NCI-H2107 (cell line): ENCODE measurements at places on chromosomes 16 and 17.

DNA sequence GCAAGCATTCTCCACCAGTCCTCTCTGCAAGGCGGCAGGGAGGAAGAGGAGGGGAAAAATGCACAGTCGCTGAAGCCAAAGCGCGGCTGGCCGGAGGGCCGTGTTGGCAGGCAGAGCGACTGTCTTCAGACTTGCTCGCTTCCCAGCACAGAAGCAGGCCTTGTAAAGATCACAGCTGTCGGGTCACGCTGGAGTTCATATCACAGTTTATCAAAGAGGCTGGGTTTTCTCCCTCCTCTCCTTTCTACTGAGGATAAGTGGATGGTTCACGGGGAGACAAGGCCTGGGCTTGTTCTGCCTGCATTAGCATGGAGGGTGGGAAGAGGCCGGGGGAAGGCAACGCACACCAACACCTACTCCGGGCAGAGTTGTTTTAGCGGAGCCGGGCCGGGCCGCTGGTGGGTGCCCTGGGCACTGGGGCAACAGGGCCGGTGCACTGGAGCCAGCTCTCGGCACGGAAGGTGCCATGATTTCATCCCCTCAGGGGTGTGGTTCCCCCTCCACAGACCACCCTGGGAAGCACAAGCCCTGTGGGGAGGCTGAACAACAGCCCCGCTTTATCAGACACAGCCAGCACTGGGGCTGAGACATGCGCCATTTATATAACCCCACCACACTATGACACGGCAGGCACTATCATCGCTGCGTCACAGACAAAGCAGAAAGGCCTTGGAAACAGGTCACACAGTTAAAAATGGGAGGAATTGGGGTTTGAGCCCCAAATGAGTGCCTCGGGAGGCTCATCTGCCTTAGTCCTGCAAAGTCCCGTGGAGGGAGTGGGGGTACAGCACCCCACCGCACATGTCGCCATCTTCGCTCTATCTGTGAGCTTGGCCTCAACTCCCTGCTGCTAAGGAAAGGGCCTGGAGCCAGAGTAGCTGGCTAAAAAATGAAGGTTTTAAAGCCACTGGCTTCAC lies 40.3 kb upstream of the MTSS2 start:
- DNase-seq = no peak

DNA sequence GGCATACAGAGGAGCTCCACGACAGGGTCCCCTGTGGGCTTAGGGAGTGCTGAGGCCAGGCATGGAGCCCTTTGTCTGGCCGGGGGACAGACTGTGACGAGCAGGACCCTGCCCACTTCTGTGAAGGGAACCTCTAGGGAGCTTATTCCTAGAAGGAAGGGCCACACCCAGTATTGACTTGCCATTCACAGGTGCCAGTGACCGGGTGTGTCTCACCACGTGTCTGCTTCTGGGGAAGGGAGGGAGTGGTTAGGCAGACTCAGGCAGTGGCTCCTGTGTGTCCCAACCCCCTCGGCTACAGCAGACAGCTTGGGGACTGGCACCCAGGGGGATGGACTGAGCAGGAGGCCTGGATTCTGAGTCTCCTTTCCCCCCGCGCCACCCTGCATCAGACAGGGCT lies 57.2 kb downstream of the SOCS1 start:
- DNase-seq = no peak

- no peak for DNase-seq
These were observed 238.2 kb downstream of the KCNJ2 start for GRCh38 chr17:70407506-70407905.

DNA sequence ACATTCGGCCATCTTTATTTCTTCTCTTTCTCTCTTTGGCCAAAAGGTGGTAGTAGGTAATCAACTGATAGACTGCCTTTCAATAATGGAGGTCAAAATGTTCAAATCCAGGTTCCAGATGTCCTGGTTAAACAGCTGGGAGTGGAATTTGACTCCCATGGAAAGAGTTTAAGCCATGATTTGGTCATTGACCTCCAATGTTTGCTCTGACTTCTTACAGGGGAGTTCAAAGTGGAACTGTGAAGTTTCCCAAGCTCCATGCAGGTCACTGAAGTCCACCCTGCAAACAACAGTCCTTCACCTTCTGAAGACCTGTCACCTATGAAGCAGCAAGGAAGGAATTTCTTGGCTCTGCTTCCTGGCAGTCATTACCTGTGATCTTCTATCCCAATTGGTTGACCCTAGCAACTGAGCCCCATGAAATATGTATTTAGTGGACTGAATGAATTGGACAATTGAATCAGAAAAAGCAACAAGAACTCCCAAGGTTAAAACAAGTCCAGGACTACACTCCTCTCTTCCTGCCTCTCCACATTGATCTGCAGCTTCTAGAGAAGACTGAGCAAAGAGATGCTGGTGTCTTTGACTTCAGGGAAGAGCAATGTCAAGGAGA lies 28.0 kb upstream of the SOX9 start:
- no peak for DNase-seq

DNA sequence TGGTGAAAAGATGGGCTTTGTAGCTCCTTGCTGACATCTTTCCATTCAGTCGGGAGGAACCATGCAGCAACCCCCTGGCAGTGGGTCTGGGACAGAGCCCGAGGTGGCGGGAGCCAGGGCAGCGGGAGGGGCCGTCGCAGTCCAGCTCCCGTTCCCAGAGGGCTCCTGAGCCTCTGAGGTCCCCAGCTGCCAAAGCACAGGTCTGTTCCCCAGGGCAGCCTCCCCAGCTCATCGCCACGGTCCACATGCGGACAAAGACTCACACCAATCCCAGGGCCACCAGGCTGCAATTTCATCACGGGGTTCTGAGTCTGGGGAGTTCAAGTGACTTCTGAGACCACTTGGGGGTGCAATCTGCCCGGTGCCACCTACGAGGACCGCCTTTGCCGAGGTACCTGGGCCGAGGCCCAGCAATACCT lies 196.0 kb downstream of the RBFOX3 start:
- no peak for DNase-seq

GRCh38 chr17:32331243-32332040 lies 10.5 kb downstream of the C17orf75 start:
- no peak for DNase-seq

DNA sequence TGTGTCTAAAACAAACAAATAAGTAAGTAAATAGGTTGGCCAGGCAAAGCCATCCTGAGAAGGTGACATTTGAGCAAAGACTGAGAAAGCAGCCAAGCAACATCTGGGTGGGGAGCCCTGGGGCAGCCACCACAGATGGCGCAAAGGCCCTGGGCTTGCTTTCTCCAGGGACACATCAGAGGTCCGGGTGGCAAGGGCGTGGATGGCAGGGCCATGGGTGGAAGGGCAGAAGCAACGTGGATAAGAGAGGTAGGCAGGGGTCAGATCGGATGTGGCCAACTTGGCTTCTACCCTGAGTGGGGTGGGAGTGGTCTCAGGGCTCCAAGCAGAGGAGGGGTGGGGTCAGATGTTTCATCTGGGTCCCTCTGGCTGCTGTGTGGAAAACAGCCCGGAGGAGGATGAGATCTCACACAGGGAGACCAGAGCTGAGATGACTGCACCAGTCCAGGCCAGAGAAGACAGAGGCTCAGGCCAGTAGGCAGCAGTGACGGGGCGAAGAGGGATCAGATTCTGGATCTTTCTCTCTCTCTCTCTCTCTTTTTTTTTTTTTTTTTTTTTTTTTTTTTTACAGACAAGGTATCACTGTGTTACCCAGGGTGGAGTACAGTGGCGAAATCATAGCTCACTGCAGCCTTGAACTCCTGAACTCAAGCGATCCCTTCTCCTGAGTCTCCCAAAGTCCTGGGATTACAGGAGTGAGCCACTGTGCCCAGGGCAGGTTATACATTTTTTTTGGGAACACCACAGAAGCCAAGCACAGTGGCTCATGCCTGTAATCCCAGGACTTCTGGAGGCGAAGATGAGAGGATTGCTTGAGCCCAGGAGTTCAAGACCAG lies 6.1 kb upstream of the SPN start:
- no peak for DNase-seq

GRCh38 chr17:82239926-82240505 lies 11.2 kb downstream of the SLC16A3 start:
- no peak for DNase-seq

GRCh38 chr17:6712854-6713129 lies 377 bp downstream of the SLC13A5 start:
- DNase-seq = no peak

DNA sequence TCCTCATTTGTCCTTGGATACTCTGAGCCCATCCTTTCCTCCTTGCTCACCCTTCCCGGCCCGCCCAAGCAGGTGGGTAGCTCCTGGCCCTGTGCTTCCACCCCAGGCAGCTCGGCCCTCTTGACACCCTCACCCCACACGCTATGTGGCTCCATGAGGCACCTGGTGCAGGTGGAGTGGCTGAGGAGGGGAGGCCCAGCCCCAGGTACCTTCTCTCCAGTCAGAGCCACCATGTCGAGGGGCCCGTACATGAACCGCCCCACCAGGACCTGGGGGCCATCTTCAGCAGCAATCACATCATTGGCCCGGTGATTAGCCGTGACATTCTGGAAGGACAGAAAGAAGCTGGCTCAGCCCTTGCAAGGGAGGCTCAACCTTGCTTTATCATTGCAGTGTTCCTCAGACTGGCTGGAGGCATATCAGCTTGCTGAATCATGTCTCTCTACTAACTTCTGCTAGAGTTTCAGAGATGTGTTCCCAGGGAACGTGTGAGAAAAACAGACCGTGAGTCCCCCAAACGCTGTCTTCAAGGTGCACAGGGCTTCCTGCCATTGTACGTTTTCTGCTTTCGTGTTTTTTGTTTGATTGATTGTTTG lies 20.3 kb downstream of the PIMREG start:
- DNase-seq = no peak
